ENCODE measurements at places on chromosomes 2 and 18.

DNA sequence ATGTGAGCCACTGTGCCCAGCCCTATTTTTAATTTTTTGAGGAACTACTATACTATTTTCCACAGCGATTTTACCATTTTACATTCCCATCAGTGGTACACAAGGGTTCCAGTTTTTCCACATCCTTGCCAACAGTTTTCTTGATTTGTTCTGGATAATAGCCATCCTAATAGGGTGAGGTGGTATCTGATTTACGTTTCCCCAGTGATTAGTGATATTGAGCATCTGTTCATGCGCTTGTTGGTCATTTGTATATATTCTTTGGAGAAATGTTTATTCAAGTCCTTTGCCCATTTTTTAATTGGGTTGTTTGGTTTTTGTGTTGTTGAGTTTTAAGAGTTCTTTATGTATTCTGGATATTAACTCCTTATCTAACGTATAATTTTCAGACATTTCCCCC lies 20.8 kb downstream of the TTC39C start:
- DNase-seq = no peak

DNA sequence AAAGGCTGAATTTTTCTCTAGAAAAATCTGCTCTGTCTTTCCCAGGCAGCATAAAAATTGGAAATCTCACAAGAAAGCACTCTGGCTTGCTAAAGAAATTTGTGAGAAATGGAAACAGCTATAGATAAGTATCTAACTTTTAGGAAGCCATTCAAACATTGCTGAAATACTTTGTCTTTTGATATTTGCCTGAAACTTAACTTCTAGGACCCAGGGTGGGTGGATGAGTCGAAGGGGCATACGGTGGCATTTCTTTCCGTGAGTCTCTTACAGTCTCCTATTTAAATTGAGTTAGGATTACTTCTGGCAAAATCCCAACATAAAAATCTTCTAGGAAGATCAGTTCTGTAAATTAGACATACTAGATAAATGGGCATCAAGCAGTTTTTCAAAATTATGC lies 532 bp upstream of the COL3A1 start:
- DNase-seq = no peak

- DNase-seq = peak; percentile 33
Measured at GRCh38 chr18:49886891-49887764, 73.8 kb upstream of the ACAA2 start.

DNA sequence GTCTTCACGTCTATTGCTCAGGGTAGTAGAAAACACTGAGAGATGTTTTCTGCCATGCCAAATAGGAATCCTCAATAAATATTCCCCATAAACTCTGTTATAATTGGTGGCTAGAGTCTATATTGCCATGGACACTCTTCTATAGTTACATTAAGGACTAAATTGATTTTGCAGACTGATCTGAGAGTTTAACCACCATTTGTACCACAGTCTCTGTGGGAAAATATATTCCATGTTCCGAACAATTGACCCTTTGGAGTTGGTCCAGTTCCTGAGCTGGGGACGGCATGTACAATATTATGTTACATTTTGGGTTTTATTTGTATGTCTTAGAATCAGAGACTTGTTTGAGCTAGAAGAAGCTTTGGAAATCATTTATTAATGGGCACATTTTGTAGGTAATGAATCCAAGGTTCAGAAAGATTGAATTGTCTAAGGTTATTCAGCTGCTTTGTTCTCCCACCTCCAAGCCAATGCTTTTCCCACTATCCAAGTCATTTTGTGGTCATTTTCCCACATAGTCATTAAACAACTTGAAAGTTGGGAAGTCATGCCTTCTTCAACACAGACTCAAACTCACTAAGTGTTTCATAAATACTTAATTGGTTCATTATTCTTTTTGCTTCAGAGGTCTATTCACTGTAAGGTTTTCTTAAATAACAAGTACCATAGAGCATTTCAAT lies 5.1 kb upstream of the PPP1CB start:
- DNase-seq = no peak

DNA sequence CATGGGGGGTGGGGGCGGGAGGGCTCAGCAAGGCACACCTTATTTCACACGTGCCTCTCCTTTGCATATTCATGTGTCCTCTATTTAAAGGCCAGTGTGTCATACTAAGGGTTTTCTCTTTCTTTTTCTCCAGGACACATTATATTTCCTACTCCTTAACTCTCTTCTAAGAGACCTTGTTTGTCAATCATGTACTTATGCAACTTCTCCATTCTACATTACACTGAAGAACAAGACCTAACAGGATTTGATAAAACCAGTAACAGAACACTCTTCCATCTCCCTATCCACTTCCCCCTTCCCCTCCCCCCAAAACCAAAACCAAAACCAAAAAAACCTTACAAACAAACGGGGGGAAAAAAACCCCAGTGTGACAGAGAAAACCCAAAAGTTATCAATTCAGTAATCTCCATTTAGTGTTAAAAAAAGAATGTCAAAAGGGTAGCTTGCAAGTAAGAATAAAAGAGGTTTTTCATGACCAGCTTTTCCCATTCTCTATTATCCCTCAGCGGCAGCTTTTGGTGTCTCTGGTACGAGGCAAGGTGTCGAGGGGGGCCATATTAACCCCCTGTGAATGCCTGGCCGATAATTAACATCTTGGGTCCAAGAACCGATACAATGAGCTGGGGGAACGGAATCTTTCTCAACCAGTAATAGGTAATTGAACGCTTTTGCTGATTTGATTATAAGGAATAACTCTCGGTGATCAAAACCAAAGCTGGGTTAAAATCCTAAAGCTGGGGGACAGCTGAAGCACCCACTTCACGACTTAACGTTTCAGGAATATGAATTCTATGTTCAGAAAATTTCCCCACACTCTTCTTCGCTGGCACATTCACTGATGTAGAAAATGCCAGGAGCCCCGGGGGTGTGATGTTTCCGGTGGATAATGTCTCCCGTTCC lies 191.0 kb upstream of the TCF4 start:
- peak; percentile 31 for DNase-seq

DNA sequence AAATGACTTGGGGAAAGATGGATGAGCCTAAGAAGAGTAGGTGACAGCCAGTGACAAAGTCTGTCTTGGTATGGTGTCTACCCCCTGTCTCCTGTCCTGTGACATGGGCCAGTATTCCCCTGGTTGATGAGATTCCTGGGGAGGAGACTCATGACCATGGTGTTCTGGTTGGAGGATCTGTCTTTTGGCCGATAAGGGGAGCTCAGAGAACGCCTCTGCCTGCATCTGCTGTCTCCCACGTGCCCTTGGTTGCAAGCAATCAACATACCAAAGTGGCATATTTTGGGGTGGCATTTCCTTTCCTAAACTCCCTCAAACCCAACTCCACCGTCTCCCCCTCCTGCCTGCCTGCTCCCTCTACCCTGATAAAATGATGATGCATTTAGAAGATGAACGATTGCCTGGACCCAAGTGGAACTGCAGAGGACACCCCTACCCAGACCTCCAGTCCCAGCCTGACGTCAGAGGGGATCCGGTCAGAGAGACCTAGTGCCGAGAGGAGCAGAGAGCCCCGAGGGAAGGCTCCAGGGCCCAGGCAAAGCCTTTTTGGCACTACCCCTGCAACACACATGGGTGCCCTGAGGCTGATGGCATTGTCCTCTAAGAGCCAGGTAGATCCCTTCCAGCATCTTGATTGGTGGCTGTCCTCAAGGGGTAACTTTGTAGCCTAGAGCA lies 124.2 kb upstream of the MSH6 start:
- DNase-seq = no peak

DNA sequence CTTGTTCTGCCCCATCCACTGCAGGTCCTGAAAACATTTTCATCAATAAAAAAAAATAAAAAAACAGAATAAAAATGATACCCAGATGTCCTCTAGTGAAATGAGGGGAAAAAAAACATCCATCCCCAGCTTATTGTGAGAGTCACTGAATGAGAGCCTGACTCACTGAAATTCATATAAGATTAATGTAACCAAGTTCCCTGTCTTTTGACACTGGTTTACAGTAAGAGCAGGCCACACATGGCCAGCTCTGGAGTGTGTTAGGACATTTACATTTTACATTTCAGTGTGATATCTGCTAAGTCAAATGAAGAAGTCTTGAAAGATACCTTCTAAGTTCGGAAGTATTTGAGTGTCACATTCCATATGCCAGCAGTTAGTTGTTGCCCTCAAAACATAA lies 21.1 kb upstream of the IL18R1 start:
- no peak for DNase-seq

- no peak for DNase-seq
Measured at GRCh38 chr18:41666231-41666630, 288.8 kb upstream of the PIK3C3 start.

DNA sequence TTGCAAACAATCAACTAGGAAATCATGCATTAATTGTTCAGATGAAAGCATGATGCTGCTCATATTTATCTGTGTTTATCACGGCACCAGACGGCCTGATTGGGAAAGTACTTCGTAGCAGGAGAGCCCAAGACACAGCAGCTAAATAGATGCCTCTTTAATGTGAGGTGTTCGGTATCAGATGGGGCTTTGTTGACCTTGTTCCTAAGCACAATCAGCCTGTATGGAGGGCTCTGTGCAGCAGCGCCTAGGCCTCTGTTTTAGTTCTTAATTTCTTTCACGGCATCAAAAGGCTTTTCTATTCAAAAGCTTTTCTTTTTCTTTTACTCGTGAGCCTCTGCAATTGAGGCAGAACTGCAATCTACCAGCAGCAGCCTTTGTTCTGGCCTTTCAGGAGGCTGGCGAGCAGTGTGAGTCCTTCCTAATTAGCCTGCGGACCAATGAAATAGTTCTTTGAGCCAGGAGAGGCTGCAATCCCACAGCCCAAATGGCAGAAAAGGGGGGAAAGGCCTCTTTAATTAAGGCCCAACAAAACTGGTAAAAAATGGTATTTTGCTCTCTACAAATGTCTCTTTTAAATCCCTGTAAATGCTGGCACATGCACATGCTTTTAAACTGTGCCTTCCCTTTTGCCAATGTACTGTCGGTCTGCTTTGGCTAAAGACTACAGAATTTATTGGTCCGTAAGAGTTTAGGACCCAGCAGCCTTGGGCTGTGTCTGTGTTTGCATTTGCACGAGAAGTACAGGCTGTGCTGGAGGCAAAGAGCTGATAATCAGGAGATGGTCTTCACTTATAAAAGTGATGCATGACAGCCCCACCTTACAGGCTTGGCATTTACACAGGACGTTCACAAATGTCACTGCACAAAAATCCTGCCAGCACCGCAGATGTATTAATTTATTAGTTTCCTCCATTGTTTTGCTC lies 159.6 kb downstream of the RND3 start:
- DNase-seq = no peak

- DNase-seq = no peak
Measured at GRCh38 chr2:211157211-211157610, 600.8 kb downstream of the CPS1 start.

- DNase-seq = no peak
Measured at GRCh38 chr2:12486205-12487118, 230.3 kb upstream of the TRIB2 start.

DNA sequence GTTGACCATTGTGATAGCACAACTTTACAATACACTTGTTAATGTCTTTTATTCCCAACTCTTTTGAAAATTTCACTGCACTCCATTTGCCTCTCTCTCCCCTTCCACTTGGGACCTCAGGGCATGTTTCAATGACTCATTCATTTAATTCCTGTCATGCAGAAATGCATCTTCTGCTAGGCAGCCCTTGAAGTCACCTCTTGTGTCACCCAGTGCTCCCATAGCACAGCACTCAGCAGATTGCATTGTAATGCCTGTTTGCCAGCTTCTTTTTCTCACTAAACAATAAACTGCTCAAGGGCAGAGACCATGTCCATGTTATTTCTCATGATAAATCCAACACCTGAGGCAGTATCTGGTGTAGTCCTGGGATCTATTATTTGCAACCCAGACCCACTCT lies 85.9 kb upstream of the ACSL3 start:
- DNase-seq = no peak

GRCh38 chr2:190859347-190860297 lies 21.0 kb upstream of the GLS start:
- DNase-seq = no peak

DNA sequence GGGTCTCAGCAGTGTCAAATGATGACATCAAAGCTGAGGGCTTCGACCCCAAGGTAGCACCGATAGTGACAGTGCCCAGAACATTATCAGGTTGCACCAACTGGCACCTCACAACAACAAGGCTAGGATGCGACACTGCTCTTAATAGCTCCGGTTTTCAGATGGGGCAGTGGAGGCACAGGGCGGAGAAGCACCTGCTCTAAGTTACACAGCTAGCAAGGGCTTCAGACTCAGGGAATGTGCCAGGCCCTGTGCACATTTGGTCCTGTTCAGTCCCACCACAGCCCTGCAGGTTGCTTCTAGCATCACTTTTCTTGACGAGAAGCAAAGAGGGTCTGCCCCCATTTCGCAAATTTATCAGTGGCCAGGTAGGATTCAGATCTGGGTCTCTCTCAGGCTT lies 74.1 kb downstream of the DGKD start:
- DNase-seq = no peak

GRCh38 chr2:16507655-16508489 lies 157.8 kb downstream of the CYRIA start:
- peak; percentile 77 for DNase-seq

GRCh38 chr18:26225915-26226228 lies 373 bp upstream of the TAF4B start:
- DNase-seq = no peak

GRCh38 chr2:100248971-100249370 lies 73.3 kb downstream of the LONRF2 start:
- no peak for DNase-seq

DNA sequence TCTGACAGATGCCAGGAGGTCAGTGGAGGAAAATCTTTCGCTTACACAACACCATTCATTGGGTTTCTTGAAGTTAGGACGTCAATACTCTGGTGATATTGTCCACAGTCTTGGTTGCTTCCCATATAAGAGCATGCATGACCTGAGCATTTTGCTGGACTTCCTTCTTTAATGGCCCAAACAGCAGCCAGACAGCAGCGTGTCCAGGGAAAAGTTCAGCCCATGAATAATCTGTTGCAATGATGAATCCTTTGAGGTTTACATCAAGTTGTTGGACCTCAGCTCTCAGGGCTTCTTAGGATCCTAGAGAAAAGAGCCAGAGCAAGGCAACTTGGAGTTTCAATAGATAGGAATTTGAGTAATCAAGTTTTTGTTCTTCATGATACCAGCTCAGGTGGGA lies 155.6 kb upstream of the MGAT5 start:
- no peak for DNase-seq

GRCh38 chr2:160251569-160251968 lies 51.5 kb upstream of the ITGB6 start:
- no peak for DNase-seq

DNA sequence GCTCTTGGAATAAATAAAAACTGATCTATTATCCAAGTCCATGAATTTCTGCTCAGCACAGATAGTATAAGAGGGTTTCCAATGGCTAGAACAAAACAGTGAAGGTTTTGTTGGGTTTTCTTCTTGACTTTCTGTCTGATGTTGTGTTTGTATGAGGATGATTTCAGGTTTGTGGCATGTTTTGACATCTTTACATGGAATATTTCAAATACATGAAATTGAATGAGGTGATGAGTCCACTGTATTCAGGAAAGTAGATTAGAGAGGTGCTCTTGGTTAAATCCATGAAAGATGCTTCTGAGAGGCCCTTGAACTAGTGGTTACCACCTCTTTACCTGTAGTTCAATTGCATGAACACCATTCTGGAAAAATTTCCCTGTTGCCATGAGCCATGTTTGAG lies 84.3 kb downstream of the RAPGEF4 start:
- no peak for DNase-seq

- no peak for DNase-seq
Measured at GRCh38 chr2:170869036-170869435, 52.3 kb downstream of the GAD1 start.
